ENCODE measurements at places on chromosomes 6 and 20.
A peak's percentile ranks its signal among the peaks of the same experiment; 100 is the strongest.

DNA sequence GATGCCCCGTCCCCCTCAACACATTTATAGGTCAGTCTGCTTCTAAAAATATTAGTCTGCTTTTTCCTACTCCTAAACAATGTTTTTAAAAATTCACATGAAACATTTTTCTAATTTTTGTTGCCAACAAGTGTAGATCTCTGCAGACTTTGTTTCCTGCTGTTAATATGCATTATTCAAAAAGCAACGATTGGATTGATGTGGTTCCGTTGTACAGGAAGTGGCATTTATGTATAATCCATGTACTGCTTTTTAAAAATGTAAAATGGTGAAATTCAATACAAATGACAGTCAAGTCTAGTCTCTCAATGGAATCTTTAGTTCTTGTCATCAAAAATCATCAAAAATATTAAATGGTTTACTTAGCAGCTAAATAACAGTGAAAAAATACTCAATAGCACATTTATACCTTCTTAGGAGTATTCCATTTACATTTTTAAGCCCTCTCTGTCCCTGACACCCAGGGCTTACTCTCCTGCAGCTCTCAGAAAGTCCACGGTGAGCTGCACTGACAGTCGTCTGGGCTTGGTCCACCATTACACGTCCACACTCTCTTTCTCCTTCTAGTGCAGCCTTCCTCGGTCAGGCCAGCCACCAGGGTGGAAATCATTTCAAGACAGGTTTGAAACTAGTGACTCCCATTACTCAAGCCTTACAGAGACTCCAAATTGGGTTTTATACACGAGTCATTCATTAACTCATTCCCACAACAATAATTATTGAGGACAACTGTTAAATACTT lies 211.5 kb downstream of the TMEM200A start:
- no peak for DNase-seq

DNA sequence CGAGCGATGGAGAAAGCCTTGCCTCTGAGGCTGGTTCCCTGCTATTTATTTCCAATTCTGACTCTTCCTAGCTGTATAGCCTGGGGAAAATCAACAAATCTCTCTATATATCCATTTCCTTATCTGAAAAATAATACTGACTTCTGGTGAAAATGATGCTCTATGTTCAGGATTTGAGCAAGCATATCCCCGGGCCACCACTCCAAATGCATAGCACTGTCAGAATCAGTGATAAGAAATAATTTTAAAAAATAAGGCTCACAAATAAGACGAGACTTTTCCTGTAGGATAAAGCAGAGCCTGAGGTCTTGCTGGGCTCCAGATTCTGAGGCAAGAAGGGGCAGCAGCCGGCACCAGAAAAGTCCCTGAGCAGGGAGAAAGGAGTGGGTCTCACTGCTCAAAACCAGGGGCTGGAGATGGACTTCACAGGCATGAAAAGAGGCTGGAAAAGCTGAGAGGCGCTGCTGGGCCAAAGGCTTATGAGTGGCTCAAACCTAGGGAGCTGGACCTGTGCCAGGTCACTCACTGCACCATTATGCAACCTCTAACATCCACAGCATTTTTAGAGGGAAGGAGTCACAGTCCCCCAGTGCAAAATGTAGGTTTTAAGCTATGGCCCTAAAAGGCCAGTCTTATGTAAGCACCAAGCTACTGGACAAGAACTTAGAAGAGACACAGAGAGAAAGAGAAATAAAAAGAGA lies 48.1 kb upstream of the SLC17A4 start:
- DNase-seq: no peak

DNA sequence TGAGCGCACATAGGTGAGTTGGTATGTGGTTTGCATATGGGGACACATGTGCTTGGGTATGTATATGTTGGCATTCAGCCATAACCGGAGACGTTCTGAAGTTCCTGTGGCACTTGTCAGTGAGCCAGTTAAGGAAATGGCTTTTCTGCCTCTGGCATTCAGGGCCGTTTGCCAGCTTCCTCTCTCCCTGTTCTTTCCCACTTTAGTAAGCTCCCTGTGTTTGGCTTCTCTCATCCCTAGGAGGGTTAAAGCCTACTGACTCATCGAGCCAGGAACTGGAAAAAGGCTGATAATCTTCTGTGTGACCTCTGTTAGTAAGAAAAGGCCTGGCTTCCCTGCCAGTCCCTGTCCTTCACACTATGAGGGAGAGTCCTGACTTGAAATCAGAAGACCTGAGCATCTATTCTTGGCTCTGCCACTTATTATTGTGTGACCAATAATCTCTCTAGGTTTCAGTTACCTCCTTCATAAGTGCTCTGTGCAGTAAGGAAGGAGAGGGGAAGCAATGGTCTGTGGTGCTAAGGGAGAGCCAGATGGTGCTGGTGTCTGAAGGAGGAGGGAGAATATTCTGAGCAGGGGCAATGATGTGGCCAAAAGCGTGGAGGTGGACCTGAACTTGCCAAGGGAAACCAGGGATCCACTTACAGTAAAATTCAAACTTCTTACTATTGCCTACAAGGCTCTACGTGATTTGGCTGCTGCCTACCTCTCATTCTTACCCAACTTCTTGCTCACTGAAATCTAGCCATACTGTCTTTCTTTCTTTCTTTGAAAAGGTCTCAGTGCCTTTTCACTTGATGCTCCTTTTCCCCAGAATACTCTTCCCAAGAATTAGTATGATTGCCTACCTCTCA lies 31.4 kb downstream of the ACSS2 start:
- peak; percentile 21 for DNase-seq

GRCh38 chr20:23586735-23587525 lies 18.6 kb upstream of the CST9L start:
- no peak for DNase-seq

- DNase-seq: peak; percentile 49
These were observed 1.3 kb downstream of the EPPIN start for GRCh38 chr20:45545754-45546453.

- DNase-seq: no peak
These were observed 1.5 kb downstream of the ZHX3 start for GRCh38 chr20:41316051-41316450.

DNA sequence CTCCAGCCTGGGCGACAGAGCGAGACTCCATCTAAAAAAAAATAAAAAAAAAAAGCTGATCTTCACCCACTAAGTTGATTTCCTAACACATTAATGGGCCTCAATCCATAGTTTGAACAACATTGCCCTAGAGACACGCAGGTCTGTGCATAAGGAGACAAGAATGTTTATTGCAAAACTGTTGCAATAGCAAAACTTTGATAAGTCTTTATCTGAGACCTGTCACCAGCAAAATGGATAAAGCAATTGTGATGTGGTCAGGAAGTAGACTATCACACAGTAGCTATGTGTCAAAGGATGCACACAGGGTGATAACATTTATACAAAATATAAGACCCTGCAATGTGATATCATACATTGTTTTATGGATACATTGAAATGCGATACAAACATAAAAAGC lies 4.2 kb upstream of the ITPR3 start:
- no peak for DNase-seq

- no peak for DNase-seq
These were observed 32.1 kb upstream of the PNRC1 start for GRCh38 chr6:89048288-89048923.

All from brain (organoid and tissue), 16 donors.